ENCODE measurements at places on chromosomes 7 and 10. TPM values are rescaled to one million over a fixed set of nuclear protein-coding genes. Genes with fewer than 3 reads are reported as not detected.
A peak's percentile ranks its signal among the peaks of the same experiment; 100 is the strongest.

GJD4 gene
- not detected for total RNA-seq

WEE2 gene
- not detected for total RNA-seq

FRG2B gene
- total RNA-seq = not detected

FAM241B gene
- 4.5 TPM for total RNA-seq

PCLO gene
- 8.8 TPM for total RNA-seq

OR6V1 gene
- total RNA-seq = not detected

GRCh38 chr7:36473454-36474282 lies 84.0 kb downstream of the ANLN start:
- no peaks in the 10 kb centered on the region for H3K27me3 ChIP-seq
- H3K4me1 ChIP-seq = no peaks in the 10 kb centered on the region
- H3K27ac ChIP-seq = no peak overlapping the region
- H3K4me3 ChIP-seq = no peak overlapping the region
- DNase-seq = peak; percentile 74

DNA sequence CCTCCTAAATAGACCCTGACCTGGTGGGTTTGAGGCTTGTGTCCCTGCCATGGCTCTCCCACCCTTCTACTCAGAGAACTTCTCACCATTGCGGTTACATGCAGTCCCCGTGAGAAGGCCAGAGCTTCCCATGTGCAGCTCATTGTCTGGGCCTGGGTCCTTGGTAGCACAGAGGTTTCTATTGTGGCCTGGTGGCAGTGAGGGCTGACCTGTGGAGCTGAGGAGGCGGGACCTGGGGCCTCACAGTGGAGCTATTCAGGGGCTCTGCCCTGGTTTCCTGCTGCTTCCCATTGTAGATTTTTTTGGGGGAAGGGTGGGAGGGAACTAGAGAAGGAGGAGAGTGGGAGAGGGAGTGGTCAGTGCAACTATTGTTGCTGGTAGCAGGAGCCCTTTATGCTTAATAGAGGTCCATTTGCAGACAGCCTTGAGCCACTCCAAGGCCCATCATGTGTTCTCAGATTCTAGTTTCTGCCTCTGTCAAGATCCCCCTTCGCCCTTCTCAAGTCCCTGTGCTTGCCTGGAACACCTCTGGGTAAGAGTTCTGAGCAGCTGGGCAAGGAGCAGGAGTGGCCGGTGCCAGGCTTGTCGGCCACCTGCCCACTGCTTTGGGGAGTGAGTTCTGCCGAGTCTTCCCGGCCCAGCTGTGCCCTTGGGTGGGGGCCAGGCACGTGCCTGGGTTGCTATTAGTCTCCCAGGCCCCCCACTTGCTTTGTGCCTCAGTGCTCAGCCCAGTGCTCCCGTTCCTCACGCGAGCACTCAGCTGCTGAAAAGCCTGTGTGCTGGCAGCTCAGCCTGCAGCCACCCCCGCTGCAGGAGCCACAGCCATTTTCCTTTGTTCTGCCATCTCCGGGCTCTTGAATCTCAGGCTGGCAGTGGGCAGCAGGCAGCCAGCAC lies 10.7 kb downstream of the TSPAN14 start:
- H3K27ac ChIP-seq = peak overlapping the region; percentile 48
- no peaks in the 10 kb centered on the region for H3K27me3 ChIP-seq
- H3K4me1 ChIP-seq = peaks cover 54% of the 10 kb centered on the region
- peak; percentile 26 for DNase-seq

- peaks cover 8% of the 10 kb centered on the region for H3K4me1 ChIP-seq
- no peak overlapping the region for H3K4me3 ChIP-seq
- H3K36me3 ChIP-seq = no peaks in the 10 kb centered on the region
- H3K27ac ChIP-seq = no peak overlapping the region
- H3K27me3 ChIP-seq = no peaks in the 10 kb centered on the region
Measured at GRCh38 chr7:117110480-117111315, 157.4 kb downstream of the ST7 start.

GRCh38 chr7:16812542-16813231 lies 7.9 kb upstream of the AGR2 start:
- peak overlapping the region; percentile 77 for H3K27ac ChIP-seq
- H3K4me3 ChIP-seq = no peak overlapping the region
- H3K36me3 ChIP-seq = no peaks in the 10 kb centered on the region
- no peaks in the 10 kb centered on the region for H3K27me3 ChIP-seq

DNA sequence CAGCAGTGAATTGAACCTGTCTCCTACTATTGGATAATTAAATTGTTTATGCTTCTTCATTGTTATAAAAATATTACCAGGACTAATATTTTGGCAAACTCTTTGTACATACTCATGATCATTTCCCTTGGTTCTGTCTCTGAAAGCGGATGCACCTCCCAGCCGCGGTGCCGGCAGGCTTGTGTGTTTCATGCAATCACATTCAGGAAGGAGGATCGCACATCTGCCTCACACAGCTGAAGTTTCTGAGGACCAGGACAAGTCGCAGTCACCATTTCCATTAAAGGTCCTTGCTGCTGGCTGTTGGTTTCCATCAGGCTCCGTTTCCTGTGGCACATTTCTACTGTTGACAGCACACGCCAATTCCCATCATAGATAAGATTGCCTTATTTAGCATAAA lies 117.8 kb upstream of the SHH start:
- no peaks in the 10 kb centered on the region for H3K27me3 ChIP-seq
- H3K27ac ChIP-seq = no peak overlapping the region
- H3K36me3 ChIP-seq = no peaks in the 10 kb centered on the region
- no peak overlapping the region for H3K4me3 ChIP-seq

DNA sequence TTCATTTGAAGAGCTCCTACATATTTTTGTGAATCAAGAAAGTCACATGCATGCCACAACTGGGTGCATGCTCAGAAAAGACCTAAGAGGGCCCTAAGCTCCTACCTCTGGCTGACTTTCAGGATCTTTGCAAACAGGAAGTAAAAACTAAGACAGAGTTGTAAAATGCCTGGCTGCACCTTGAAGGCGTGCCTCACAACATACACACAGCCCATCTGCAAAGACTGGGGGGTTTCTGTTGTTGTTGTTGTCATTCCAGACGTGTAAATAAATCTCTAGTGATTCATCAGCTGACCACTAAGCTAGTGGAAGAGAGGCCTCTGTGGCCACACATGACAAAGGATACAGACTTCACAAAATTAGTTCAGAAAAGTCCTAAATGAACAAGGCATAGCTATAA lies 31.8 kb downstream of the SMURF1 start:
- no peaks in the 10 kb centered on the region for H3K36me3 ChIP-seq
- H3K27me3 ChIP-seq = no peaks in the 10 kb centered on the region
- no peak for DNase-seq
- H3K4me3 ChIP-seq = no peak overlapping the region
- H3K4me1 ChIP-seq = peaks cover 6% of the 10 kb centered on the region
- H3K27ac ChIP-seq = no peak overlapping the region

- H3K27me3 ChIP-seq = no peaks in the 10 kb centered on the region
- no peak overlapping the region for H3K27ac ChIP-seq
- no peak for DNase-seq
- H3K36me3 ChIP-seq = no peaks in the 10 kb centered on the region
- no peaks in the 10 kb centered on the region for H3K4me1 ChIP-seq
Measured at GRCh38 chr7:122521767-122522166, 177.2 kb downstream of the RNF133 start.

DNA sequence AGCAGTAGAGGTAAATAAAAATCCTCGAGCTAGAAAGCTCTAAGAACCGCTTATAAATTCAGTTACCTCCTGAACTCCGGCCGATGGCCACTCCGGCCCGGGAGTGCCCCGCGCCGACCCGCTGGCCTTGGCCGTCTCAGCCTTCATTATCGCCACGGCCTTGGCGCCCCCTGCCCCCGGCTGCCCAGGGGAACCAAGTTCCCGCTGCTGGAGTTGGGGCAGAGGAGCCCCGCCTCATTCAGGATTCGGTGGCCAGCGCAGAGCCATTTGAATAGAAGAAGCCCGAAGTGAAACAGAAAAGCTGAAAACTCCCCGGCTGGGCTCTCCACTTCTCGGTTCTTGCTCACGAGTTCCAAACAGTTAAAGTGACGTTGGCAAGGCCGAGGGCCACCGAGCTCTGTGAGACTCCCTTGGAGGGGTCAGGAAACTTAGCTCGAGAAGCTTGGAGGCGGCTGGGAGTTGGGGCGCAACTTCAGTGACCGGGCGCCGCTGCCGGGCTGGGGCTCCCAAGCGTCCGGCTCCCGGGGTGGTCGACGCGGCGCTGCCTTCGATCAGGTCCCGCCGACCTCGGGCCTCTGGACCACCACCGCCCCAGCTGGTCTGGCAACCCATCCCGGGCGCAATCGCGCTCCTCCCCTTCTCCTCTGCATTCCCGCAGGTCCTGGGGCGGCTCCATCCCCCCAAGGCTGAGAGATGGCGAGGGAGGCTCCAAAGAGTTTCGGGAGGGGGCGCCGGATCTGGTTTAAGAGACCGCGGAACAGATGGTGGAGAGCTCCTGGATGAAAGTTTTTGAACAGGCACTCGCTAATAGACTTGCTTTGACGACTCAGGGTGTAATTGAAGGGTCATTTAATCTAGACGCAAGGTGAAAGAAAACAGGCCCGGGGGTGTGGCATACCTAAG lies 5.8 kb upstream of the FEZF1 start:
- no peak for DNase-seq
- peak overlapping the region; percentile 6 for H3K4me3 ChIP-seq

- H3K4me1 ChIP-seq = peaks cover 24% of the 10 kb centered on the region
- no peaks in the 10 kb centered on the region for H3K27me3 ChIP-seq
- no peaks in the 10 kb centered on the region for H3K36me3 ChIP-seq
- DNase-seq = no peak
- no peak overlapping the region for H3K4me3 ChIP-seq
- no peak overlapping the region for H3K27ac ChIP-seq
Measured at GRCh38 chr10:72257051-72257892, 16.5 kb upstream of the DDIT4 start.

- no peaks in the 10 kb centered on the region for H3K27me3 ChIP-seq
- H3K27ac ChIP-seq = no peak overlapping the region
- no peak overlapping the region for H3K4me3 ChIP-seq
- no peaks in the 10 kb centered on the region for H3K4me1 ChIP-seq
- H3K36me3 ChIP-seq = no peaks in the 10 kb centered on the region
- no peak for DNase-seq
Measured at GRCh38 chr7:28477041-28477442, 64.7 kb downstream of the CREB5 start.

- H3K36me3 ChIP-seq = no peaks in the 10 kb centered on the region
- no peak overlapping the region for H3K4me3 ChIP-seq
- no peaks in the 10 kb centered on the region for H3K4me1 ChIP-seq
- DNase-seq = peak; percentile 32
- no peak overlapping the region for H3K27ac ChIP-seq
- H3K27me3 ChIP-seq = no peaks in the 10 kb centered on the region
Measured at GRCh38 chr10:72740528-72740927, 48.6 kb downstream of the MCU start.

DNA sequence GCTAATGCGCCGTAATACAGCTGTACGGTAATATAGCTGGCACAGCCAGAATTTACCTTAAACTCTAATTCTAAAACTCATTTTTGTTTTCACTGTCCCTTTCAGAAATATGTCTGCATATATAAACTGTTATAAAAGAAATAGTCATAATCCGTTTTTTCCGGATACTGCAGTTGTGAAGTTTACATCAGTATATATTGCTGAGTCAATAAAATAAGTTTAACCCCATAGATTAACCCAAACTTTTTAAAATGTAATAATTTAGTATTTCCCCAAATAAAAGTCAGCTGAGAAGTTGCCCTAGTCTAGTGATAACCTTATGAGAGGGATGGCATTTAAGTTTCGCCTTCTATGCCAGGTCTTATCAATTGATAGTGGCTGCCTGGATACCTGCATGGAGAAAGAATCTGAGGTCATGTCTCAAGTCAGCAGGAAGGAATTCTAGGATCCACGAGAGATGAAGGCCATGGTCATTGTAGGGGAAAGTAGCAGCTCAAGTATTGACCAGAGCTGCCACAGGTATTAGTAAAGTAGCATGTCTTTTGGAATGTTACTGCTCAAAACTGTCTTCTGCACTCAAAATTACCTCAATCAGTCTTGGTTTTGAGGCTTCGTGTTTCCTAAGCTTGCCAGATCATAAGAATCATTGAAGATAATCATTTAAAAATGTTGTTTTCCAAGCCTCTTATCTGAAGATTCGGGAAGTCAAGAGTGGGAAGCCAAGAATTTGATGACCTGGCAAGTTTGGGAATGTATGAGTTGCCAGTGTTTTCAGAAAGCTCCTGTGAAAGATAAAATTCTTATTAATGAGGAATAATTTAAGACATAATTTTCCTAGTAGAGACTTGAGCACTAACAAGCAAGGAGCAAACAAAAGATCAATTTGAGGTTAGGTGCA lies 10.8 kb downstream of the PRPS1L1 start:
- no peak overlapping the region for H3K4me3 ChIP-seq
- H3K36me3 ChIP-seq = no peaks in the 10 kb centered on the region

DNA sequence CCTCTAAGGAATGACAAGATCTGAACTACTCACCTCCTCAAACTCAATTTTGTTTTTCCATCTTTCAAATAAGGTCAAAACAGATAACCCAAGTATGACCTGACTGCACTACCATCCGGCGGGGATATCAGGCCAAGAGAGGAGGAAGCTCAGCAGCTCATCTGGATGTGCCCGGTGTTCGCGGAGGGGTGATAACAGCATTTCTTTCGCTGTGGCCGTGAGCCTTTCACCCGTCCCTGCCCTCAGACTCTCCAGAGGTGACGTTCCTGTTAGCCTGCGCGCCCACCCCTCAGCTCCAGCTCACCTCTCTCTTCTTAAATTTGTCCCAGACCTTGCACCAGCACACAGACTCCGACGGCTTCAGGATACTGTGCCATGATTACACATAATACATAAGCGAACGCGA lies 526 bp downstream of the ZNF248 start:
- no peaks in the 10 kb centered on the region for H3K27me3 ChIP-seq
- peak; percentile 40 for DNase-seq
- H3K27ac ChIP-seq = peak overlapping the region; percentile 100
- H3K36me3 ChIP-seq = no peaks in the 10 kb centered on the region
- peaks cover 5% of the 10 kb centered on the region for H3K4me1 ChIP-seq
- peak overlapping the region; percentile 94 for H3K4me3 ChIP-seq

DNA sequence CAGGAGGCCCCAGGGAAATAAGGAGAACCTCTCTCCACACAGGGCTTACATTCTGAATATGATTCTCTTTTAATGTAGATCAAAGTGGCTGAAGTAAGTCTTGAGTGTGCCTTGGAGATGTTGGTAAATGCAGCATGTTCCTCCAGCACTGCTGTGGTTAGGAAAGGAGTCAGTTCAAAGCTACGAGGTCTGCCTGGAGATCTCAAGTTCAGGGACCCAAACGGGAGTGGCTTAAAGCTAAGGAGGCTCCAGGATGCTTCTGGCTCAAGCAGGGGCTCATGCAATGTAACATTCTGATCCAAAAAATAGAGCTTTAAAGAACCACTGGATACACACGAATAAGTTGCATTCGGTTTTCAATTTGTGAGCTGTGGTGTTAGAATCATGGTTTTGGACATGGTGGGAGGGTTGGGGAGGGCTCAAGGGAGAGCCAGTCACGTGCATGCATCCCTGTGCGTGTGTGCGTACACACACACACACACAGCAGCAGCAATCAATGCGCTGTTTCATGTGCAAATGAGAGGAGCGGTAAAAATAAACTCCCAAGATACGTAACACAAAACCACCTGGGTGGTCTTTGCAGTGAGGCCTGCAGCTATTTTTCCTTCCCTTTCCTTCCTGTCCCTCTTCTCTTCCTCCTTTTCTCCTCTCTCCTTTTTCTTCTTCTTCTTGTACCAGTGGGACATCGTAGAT lies 70.5 kb downstream of the AOAH start:
- DNase-seq = no peak
- peak overlapping the region; percentile 31 for H3K27ac ChIP-seq
- peaks cover 5% of the 10 kb centered on the region for H3K4me1 ChIP-seq
- no peaks in the 10 kb centered on the region for H3K27me3 ChIP-seq
- no peaks in the 10 kb centered on the region for H3K36me3 ChIP-seq

- no peak overlapping the region for H3K27ac ChIP-seq
- H3K4me3 ChIP-seq = no peak overlapping the region
- H3K27me3 ChIP-seq = no peaks in the 10 kb centered on the region
Measured at GRCh38 chr7:129213828-129214227, 11.0 kb upstream of the AHCYL2 start.

GRCh38 chr10:48400129-48400849 lies 93.8 kb downstream of the MAPK8 start:
- no peaks in the 10 kb centered on the region for H3K36me3 ChIP-seq
- no peak overlapping the region for H3K4me3 ChIP-seq
- no peaks in the 10 kb centered on the region for H3K27me3 ChIP-seq
- DNase-seq = no peak
- H3K27ac ChIP-seq = no peak overlapping the region
- H3K4me1 ChIP-seq = no peaks in the 10 kb centered on the region

Data from colonic mucosa (tissue), 4 donors.